ENCODE measurements at places on chromosomes 5 and 9.

GRCh38 chr9:95459178-95459577 is 57.6 kb downstream of the PTCH1 start:
- no peak for DNase-seq

- no peak for DNase-seq
These were observed 65.5 kb upstream of the CLINT1 start for GRCh38 chr5:157924490-157924889.

DNA sequence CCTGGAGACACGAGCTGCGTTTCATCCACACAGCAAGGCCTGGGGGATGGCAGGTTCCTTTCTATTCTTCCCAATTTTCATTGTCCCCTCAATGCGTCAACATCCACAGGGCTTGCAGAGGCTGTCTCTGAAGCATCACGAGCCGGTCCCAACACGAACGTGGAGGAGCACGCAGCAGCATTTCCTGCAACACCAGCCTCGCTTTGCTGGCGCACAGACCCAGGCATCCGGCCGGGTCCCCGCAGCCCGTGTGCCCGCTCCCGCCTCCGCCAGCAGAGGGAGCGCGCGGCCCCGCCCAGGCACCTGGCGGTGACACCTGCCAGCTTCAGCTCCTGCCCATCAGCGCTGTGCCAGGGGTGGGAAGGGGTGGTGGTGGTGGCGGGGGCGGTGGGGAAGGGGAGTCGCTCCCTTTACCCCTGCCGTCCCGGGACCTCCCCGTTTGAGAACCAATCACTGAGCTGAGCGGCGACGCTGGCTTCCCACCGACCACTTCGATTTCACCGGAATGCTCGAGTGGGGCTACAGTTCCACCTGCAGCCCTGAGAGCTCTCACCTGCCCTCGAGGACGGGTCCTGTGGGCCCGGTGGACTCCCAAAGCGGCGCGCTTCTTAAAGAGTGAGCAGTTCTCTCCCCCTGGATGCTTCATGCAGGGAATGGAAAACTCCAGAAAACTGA is 464.5 kb downstream of the ICE1 start:
- DNase-seq = no peak

GRCh38 chr9:107131108-107131799 is 151.8 kb upstream of the RAD23B start:
- no peak for DNase-seq

DNA sequence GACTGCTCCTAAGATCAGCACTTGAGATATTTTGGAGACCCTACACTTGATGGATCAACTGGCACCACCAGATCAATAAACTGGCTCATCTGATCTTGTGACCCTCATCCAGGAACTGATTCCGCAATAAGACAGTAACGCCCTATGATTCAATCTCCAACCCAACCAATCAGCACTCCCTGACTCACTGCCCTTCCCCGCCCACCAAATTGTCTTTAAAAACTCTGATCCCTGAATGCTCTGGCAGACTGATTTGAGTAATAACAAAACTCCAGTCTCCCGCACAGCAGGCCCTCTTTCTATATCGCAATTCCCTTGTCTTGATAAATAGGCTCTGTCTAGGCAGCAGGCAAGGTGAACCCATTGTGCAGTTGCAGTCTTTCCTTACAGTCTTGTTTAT is 677.0 kb downstream of the LRRC70 start:
- DNase-seq = no peak

- peak; percentile 78 for DNase-seq
These were observed 514.8 kb downstream of the PSAT1 start for GRCh38 chr9:78811622-78812276.

GRCh38 chr5:127785098-127785927 is 82.1 kb downstream of the CCDC192 start:
- DNase-seq = peak; percentile 81

GRCh38 chr5:124342986-124343385 is 403.5 kb downstream of the ZNF608 start:
- DNase-seq = no peak

- DNase-seq = no peak
These were observed 60.5 kb downstream of the TNFSF8 start for GRCh38 chr9:114869845-114870244.

DNA sequence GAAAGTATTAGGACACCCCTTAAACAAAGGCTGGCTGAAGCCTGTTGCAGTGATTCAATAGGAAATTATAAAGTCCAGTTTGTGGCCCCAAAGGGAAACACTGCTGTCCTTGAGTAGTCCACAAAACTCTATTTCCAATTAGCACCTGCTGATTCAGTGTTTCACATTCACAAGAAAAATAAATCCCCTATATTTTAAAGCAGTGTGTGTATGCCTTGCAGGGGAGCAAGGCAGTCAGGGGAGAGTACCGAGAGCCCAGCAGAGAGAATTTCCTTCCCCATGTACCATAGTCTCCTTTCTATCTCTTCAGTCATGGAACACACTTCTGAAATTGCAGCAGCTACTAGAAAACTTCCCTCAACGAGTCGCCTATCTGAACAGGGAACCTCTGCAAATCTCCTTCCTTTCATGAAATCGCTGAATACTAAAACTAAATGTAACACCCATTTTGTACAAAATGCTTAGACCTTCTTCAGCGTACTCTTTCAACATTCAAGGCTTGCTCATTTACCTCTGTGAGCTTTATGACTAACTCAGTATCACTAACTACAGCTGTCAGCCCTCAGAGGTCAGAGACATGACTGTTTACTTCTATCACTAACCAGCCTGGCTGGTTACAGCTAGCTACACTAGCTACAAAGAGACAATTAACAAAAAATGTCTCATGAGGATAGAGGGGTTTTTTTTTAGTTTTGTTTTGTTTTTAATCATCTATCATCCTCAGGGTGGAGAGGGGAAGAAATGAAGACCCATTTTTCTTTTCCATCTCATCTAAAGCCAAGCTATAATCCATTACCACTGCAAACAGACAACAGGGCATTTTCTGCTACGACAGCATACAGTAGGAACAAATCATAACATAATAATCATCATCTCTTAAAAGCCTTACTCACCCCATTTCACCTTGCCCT is 188.7 kb downstream of the EBF1 start:
- no peak for DNase-seq

Data from AG08395 (cell line).